ENCODE measurements at places on chromosomes 1 and 21.

DNA sequence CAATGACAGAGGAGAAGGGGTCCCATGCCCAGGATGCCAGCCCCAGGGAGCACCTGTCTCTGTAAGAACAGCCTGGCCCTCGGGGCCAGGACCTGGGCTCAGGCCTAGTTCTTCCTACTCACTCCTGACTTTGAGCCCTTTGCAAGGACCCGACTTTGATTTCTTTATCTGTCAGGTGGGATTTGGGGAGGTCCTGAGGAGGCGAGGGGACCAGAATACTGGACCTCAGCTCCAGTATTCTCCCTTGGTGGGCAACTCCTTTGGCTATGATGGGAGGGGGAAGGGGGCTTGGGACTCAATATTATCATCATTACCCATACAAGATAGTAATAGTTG, 18.1 kb downstream of the KCNQ4 start:
- DNase-seq: no peak

GRCh38 chr1:51736702-51737101, 119.8 kb downstream of the OSBPL9 start:
- DNase-seq: no peak

DNA sequence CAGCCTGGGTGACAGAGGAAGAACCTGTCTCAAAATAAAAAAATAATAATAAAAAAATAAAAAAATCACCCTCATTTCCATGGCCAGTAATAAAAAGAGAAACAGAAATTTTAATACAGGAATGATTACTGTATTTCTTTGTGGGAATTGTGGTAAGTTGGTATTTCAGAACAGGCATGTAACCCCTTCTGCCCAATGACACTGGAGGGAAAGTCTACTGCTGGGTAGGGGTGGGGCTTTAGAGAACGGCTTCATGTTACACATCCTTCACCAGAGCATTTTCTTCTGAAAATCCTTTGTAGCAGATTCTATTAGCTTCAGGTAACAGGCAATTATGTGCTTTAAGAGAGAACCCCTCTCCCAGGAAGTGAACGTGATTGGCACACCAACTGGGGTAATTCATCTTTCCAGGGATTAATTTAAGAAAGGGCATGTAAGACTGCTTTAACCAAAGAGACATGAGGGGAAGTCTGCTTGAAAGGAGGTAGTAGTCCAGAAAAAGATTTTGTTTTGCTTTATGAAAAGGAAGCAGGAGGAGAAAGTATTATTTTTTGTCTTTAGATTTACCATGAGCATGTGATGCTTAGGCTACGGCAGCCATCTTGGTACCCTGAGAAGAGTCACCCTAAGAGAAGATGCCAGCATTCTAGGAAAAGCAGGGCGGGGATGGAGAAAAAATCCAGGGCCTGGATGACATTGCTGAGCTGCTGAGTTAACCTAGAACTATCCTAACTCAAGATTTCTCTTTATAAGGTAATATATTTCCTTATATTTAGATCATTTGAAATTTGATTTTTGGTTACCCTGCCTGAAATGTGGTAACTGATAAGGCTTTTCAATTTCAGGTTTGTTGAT, 57.7 kb upstream of the DPT start:
- DNase-seq: no peak

GRCh38 chr1:81540216-81540615, 260.5 kb upstream of the ADGRL2 start:
- DNase-seq: no peak

DNA sequence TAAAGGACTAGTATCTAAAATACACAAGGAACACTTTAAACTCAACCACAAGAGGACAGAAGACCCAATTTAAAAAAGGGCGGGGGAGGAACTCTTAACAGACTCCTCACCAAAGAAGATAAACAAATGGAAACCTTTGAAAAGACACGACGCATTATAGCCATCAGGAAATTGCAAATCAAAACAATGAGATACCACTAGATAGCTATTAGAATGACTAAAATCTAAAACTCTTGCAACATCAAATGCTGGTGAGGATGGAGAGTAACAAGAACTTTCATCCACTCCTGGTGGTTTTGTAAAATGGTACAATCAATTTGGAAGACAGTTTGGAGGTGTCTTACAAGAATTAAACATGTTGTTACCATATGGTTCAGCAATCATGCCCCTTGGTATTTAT, 708.2 kb downstream of the BRINP3 start:
- DNase-seq: no peak

DNA sequence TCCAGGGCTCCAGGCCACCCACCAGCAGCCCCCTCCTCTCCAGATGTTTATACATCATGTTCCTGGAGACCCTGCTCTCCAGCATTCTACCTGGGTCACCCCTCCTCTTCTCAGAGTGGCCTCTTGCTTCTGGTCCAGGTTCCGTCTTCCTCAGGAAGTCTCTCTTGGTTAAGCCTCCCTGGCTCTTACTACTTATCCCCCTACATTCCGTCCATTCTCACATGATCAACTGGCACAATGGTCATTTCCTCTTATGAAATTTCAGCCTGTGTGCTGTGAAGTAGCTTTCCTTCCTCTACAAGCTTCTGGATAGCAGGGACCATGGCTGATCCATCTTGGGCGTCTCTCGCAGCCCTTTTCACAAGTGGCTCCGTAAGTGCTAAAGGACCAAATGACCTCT, 33.9 kb upstream of the ATP2B4 start:
- no peak for DNase-seq

- DNase-seq: no peak
Observed at GRCh38 chr1:56170784-56171320, 408.5 kb downstream of the PLPP3 start.
